Vagina (tissue), 2 donors: ENCODE measurements at places on chromosomes 16 and 17.

DNA sequence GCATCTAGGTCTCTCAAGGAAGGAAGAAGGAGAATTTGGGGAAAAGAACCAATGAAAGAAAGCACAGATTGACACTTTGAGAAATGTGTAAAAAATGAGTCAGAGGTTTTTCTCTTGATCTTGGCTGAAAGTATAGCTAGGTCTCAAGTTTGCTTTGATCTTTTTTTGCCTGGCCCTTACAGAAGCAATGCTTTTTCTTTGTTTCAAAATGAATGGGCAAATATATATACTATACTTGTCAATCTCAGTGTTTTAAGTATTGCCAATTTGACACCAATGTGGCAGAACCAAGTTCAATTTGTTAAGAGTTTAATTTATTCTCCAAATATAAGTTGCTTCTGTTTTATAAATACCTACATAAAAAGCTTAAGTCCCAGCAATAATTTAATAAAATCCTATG, 119.6 kb downstream of the PPM1E start:
- no peak for DNase-seq

DNA sequence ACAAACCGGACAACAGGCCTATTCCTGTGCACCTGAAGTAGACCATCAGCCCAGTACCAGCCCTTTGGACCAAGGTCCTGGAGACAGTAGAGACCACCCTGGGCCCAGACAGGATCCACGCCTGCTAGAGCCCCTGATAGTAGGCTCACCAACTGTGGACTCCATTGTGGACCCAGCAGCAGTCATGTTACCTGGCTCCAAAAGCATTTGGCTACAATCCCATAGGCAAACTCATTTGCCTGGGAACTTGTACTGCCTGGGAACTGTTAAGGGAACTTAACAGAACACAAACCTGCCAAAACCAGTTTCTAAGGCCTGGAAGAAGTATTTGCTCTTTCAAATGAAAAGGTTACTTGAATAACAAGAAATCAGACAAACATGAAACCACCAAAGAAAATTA, 10.0 kb upstream of the ACSM1 start:
- no peak for DNase-seq

DNA sequence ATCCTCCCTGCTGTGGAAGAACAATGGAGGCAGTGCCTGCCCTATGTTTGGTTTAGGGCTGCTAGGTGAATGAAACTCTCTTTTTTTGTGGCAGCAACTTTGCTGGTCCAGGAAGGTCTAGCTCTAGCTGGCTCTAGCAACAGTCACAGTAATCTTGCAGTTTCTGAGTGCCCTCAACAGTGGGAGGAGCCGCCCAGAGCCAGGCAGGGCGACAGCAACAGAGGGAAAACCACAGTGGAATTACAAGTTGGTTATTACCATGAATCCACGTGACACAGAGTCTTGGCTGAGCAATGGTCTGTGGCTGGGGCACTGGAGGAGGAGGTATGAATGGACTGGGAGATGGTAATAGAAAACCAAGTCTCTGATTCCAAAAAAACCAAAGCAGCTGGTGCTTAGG, 10.3 kb downstream of the HSPB9 start:
- no peak for DNase-seq

- DNase-seq = no peak
Observed at GRCh38 chr17:61594294-61594825, 3.3 kb upstream of the NACA2 start.

GRCh38 chr16:14092561-14092960, 21.4 kb downstream of the MRTFB start:
- no peak for DNase-seq
